ENCODE measurements at places on chromosomes 1 and 21.

DNA sequence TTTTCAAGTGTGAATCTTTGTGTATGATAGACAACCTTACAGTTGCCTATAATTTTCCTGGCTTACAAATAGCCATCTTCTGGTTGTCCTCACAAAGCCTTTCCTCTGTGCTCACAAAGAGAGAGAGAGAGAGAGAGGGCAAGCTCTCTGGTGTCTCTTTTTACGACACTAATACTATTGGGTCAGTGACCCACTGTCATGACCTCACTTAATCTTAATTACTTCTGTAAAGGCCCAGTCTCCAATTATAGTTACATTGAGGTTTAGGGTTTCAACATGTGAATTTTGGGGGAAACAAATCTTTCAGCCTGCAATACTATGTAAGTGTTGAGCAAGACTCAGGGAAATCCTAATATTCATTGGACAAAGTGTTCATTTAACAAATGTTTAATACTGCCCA is 167.4 kb upstream of the COL11A1 start:
- DNase-seq = no peak

GRCh38 chr1:201639826-201640225 is 100.9 kb downstream of the NAV1 start:
- DNase-seq = no peak

GRCh38 chr21:23607782-23608431 is 1999.4 kb downstream of the MRPL39 start:
- DNase-seq = no peak

GRCh38 chr21:16509476-16509875 is 779.7 kb downstream of the USP25 start:
- no peak for DNase-seq

DNA sequence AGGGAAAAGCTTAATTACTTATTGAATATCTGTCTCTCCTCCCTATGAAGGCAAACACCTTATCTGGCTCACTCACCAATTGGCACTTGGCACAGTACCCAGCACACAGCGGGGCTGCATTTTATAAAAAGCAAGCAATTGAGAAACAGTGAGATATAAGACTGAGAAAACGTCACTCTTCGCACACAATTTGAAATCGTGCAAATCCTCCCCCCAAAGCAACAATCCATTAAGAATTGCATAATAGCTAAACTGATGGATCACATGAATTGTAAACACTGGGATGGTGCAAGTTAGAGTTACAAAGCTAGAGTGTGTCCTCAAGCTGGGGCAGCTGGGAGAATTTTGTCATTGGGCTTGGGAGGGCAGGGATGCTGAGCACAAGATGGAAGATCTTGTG is 27.1 kb downstream of the PRDX6 start:
- DNase-seq = no peak
